Stimulated activated CD4-positive, alpha-beta T cell treated with anti-CD3 and anti-CD28 coated beads, Interleukin-12 subunit alpha, Interleukin-12 subunit beta, amount 100 ng/mL, for 48 hours (primary cell): ENCODE measurements at places on chromosomes 16 and 17.
A peak's percentile ranks its signal among the peaks of the same experiment; 100 is the strongest.

DNA sequence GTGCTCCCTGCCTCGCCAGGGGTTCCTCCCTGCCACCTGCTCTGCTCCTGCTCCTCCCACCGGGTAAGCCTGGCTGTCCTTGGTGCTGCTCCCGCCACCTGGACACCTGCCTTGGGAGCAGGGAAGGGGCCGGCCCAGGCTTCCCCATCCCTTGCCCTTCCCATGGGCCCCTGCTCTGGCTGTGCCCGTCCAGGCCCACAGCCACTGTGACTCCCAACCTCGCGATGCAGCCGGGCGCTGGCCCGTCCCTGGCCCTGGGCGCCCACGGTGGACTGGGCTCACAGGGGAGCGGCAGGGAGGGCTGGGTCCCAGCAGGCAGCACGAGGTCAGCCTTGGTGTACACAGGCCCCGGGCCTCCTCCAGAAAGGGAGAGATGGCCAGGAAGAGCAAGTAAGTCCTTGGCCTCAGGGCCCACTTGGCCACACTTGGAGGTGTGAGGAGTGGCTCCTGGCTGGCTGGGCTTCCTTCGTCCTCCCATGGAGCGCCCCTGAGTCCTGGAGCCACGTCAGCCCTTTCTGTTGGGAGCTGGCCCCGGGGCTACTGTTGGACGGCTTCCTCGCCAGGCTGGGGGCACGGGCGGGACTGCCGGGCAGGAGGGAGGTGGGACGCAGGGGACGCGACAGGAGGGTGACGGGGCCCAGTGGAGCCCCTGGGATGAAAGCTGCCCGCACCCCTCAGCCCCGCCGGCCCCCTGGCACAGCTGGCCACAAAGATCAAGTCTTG lies 15.3 kb downstream of the ENGASE start:
- no peak for DNase-seq

- DNase-seq, result no peak
Measured at GRCh38 chr16:1923299-1924034, 5.3 kb upstream of the HS3ST6 start.

DNA sequence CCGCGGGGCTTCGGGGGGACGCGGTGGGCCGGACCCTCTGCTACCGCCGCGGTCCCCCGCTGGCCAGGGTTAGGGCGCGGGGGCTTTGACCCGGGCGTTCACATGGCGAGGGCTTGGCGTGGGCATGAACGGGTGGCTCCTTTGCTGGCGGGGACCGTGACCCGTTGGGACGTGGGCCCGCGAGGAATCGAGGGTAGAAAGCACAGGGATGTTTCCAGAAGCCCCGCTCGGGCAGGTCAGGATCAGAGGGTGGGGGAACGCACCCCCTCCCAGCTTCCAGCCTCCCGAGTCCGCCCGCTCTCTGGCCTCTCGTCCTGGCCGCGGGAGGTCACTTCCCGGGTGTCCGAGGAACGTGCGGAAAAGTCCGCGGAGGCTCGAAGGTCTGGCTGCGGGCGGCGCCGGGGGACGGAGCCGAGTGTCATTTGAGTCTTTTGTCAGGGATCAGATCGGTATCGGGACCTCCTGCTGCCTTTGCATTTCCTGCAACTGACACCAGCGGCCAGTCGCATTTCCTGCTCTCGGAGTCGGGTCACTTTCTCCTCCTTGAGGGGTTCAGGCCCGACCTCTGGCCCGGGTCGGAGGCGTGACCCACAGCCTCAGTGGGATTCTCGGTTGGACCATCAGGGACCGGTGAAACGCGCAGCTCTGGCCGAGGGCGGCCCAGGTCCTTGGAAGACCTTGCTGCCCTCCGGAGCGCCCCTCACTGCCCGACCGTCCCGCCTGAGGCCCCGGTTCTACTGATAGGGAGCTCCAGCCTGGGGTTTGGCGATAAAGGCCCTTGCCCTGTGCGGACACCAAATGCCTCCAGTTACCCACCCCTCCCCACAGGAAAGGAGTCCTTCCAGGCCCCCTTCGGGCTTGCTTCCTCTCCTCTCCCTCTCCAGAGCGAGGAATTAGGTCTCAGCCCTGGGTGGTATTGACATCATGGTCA lies 702 bp upstream of the WNT3 start:
- no peak for DNase-seq

DNA sequence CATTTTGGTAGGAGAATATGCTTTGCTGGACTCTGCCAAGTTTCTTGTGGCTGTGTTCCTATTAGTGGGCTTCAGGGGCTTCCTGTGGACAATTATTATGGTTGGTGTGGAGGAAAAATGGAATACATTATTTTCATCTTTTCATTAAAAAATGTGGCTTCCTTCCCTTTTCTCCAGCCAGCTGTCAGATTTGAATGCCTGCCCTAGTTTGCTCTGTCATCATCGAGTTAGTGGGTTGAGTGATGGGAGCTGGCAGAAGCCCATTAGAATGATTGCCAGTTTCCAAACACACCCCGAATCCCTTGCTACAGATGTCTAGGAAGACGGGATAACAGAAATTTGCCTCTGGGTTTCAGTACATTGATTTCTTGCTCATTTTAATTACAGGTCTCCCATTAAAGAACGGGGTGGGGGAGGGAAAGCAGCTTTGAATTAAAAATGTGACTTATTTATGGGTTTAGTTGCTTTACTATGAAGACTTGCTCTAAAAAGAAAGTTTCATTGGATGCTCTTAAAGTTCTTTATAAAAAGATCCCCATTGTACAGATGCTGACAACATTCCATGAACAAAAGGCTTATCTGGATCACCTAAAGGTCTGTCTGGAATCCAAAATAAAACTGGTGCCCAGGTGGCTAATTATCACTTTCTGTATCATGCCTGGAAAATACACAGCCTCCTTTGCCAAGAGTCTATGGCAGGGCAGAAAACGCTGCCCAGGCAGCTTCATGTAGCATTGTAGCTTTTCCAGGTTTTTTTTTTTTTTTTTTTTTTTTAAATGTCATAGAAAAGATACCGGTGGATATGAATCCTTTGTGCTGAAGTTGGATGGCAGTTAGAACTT lies 103.6 kb downstream of the PRKCA start:
- DNase-seq, result no peak

DNA sequence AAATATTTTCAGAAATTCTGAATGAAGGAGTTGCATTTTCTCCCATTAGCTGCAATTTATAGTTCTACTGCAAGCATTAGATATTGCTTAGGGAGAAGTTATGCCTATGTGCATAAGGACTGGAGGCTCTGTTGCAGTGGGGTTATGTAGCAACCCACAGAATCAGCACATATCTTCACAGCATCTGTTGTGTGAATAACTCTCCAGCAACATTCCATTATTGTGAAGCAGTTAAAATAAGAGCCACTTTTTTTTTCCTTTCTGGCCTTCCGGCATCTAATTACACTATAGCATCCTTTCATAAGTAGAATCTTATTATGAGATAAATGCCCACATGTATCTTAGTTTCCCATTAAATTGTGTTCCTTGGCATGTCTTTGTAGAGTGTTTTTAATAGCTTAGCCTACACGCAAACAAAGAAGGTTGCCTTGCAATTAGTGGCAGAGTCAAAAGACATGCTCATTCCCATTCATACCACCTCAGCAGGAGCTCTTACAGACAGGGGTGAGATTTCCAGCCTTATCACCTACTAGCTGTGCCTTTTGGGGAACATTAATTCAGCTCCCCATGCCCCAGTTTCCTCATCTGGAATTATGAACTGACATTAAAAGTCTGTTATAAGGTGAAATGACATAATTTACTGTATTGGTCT lies 596.0 kb upstream of the GOT2 start:
- no peak for DNase-seq

DNA sequence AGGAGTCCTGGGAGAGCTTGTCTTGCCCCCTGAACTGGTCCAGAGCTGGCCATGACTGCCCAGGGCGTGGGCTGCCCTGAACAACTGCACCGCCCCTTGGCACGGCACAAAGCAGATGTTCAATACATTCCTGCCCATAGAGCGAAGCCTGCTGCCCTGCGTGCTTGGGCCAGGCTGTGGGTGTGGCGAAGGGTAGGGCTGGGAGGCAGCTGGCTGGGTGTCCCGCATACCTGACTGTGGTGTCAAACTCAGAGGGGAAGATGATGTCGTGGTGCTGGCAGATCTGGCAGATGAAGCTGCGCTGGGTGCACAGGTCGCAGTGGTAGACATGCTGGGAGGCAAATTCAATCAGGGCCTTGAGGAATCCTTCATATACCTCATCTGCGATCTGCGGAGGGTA lies 124.2 kb upstream of the SMURF2 start:
- no peak for DNase-seq

GRCh38 chr16:66950971-66951790 lies 9.9 kb upstream of the CES3 start:
- no peak for DNase-seq

- peak; percentile 98 for DNase-seq
Measured at GRCh38 chr16:68244903-68245853, at the start of gene PLA2G15. Gene PLA2G15, plus strand, starts transcription at chr16:68245373. Its CDS starts 54 bp downstream, at chr16:68245427.

DNA sequence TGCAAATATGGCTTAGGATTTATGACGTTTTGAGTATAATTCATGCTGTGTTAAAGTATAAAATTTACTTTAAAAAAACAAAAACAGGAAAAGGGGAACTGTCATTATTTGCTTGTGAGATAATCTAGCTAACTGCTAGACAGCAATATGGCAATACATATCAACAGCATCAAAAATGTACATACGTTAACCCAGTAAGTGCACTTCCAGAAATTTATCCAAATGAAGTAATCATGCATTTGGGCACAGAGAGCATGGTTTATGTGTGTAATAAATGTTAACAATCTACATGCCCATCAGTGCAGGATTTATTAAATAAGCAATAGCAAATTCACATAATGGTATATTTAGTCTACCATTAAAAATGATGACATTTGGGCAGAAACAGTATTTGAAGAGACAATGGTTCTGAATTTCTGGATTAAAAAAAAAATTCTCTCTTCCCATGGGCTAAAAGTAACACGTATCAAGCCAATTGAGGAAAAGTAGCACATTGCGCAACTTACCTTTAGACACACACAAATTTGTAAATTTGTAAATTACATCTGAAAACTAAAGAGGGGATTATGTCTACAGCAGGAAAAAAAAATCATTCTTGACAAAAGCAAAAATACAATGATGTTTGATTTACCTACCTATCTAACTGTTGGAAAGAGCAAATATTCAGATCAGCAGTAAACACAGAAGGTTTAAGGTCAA lies 80.2 kb downstream of the CACNG1 start:
- no peak for DNase-seq

DNA sequence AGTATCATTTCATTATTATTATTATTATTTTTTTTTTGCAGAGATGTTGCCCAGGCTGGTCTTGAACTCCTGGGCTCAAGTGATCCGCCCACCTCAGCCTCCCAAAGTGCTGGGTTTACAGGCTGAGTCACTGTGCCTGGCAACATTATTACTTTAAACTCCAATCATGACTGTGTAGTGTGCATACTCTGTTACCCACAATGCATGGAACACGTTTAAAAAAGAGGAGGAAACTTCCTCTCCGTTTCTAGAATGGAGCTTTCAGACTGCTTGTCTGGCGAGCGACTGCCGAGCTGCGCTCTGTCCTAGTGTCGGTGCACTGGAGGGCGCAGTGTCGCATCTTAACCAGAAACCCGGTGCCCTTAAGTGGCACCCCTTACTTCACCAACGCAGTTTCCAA lies 22.1 kb upstream of the FASN start:
- DNase-seq, result no peak

GRCh38 chr16:10641953-10642949 lies 52.5 kb downstream of the TEKT5 start:
- no peak for DNase-seq

GRCh38 chr16:65318590-65319257 lies 196.9 kb upstream of the CDH11 start:
- no peak for DNase-seq

DNA sequence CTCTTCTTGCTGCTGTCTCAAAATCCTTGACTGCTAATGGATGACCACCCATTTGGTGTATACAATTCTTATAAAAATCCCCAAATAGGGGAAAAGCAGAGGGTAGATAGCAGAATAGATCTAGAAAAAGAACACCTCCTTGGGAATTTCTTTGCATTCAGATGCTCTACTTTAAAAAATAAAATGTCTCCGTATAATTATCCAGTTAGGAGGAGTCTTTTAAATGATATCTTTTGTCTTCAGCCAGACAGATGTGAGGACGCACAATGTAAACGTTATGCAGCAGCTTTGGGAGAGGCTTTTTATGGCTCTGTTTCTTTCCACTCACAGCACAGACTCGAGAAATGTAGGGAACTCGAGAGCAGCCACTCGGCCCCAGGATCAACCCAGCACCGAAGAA lies 300.2 kb downstream of the IRF8 start:
- no peak for DNase-seq

DNA sequence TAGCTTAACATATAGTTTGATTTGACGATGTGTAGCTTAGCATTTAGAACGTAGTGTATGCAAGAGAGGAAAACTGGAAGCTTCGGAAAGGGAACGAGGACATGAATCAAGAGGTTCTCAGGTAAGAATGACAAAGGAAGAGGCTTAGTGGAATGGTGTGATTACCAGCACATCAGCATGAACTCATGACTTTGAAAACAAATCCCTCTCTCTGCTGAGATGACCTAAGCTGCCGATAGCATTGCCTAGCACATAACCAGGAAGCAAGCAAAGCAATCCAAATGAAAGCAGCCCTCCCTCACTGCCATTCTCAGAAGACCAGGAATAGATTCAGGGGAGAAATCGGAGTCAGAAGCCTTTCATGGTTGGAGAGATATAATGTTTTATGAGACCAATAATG lies 51.3 kb upstream of the CCL1 start:
- no peak for DNase-seq

DNA sequence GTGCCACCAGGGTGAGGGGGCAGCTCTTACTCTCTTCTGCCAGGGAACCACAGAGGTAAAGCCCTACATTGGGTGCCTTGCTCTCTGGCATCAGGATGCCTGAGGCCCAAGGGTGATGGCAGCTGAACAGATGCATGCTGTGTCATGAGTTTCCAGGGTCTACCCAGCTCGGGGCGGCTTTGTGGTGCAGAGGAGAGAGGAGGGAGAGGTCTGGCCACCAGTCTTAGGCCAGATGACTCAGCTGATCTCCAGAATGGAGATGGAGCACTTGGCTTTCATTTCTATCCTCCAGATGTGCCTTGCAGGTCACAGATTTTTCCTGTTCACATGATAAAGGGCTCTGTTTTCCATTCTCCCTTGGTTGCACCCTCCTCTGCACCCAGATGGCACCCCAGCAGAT lies 23.6 kb upstream of the USP22 start:
- no peak for DNase-seq

DNA sequence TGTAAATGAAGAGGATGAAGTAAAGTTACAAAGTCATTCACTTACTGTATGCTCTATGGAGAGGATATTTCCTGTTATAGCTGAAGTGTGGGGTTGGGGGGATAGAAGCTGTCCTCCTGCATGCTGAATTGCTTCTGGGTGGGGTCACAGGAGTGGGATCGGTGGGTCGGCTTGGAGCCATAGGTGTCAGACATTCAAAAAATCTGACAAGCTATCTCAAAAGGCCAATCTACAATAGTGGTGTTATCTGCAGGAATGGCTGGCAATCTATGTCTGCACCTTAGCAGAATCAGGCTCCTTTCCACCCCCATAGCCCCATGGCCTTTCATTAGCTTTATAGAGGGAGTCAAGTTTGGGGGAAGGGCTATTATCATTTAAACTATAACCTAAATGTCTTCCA lies 104.9 kb downstream of the ABCC12 start:
- no peak for DNase-seq
